ENCODE measurements at places on chromosomes 3 and 15.
A peak's percentile ranks its signal among the peaks of the same experiment; 100 is the strongest.

- DNase-seq, result no peak
Measured at GRCh38 chr3:158809642-158810041, 7.8 kb downstream of the MFSD1 start.

DNA sequence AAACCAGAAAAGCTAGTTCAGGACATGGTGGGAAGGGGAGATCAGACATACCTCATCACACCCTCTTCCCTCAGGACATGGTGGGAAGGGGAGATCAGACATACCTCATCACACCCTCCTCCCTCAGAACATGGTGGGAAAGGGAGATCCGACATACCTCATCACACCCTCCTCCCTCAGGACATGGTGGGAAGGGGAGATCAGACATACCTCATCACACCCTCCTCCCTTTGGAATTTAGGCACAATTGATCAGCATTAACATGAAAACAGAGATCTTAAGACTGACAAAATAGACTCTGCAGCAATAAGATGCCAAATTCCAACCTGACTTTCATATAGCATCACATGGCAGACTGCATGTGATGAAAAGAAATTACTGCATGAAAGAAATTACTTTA, 412.7 kb upstream of the ZNF717 start:
- DNase-seq, result no peak

DNA sequence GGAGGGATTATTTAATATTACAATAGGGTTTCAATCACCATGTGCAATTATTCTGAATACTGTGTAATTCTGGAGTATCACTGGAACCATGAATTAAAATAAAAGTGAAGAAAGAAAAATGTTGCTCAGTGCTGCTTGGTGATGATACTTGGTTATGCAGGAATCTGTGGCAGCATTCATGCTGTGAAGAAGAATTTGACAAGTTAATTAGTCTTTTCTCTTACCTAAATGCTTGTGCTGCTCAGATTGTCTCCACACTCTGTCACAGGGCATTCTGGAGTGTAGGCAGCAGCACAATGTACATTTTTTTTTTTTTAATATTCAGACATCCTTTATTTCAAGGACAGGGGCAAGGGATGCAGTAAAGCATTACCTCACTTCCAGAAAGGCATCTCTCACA, 749.3 kb upstream of the CADM2 start:
- no peak for DNase-seq

DNA sequence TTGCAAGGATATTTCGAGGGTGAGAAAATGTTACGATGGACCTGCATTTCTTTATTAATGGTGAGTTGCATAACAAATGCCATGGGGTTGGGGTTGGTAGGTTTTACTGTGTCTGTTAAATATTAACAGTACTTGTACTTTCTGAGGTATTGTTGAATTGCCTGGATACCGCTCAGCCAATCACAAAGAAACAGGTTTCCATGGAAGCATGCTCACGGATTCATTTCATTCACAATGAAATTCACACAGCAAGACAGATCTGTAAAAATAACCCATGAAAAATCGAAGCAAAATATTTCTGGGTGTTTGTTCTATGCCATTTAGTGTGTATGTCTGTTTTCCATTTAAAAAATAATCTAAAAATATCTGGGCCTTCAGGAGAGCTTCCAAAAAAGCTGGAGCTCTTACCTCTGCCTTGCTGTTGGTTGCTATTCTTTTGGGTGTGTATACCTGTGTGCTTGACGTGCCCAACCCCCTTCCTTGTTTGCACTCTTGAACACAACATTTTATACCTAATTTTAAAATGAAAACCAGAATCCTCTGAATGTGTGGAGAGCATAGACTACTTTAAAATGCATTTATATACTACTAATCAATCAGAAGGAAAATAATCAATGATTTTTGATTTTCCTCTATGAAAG, 479.8 kb upstream of the TBL1XR1 start:
- DNase-seq, result no peak

- DNase-seq, result no peak
Measured at GRCh38 chr3:186137051-186137685, 28.3 kb upstream of the ETV5 start.

GRCh38 chr3:72591522-72592421, 256.5 kb downstream of the SHQ1 start:
- DNase-seq, result no peak

DNA sequence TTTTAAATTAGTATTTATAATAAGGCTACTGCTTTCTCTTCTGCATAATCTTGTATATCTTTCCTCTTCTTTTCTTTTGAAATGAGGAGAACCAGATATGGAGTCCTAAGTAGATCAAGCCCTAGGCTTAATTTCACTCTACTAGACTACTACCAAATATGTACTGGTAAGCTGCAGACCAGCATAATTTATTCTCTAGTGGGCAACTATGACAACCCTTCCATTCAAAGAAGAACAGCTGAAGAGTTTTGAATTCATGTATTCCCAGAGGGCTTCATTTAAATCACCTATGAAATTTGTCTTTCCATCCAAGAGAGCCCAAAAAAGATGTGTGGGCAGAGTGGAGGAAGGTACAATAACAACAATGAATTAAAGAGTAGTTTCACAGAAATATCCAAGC, 10.0 kb downstream of the RAD18 start:
- DNase-seq, result no peak

- no peak for DNase-seq
Measured at GRCh38 chr15:87901926-87902690, 354.4 kb downstream of the NTRK3 start.

DNA sequence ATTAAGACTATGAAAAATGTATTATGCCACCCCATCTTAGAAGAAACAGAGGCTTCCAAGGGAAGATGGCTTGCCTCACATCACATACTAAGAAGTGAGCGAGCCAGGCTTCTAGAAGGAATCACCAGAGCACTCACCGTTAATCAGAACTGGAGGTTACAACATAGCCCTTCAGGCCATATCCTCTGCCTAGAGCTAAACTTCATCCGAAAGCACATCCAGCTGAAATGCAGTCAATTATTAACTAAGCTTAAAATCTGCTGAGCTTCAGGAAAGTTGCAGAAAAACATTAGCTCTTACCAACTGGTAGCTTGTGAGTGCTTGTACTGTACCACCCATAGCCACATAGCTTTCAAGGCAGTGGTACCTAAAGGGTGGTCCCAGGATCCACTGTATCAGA, 483.2 kb downstream of the TBL1XR1 start:
- DNase-seq, result no peak

- DNase-seq, result no peak
Measured at GRCh38 chr15:70034596-70034995, 63.1 kb downstream of the TLE3 start.

DNA sequence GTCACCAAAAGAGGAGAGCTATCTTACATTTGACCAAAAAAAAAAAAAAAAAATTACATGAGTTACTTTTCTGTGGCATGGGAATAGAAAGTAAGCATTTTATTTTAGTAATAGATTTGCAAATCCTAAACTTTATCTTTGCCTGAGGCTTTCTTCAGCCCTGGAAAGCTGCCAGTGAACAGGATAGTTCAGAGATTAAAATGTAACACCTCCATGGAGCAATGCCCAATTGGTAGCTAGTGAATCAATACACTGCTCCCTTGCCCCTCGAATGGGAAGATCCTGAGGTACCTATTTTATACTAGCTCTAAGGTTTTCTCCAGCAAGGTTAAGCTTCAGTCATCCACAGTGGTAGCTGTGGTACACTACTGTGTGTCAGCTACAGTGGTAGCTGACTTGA, 867.1 kb downstream of the NAALADL2 start:
- DNase-seq, result no peak

GRCh38 chr3:37729119-37729518, 132.6 kb upstream of the CTDSPL start:
- no peak for DNase-seq

- no peak for DNase-seq
Measured at GRCh38 chr15:74315626-74316025, 51.8 kb downstream of the CYP11A1 start.

DNA sequence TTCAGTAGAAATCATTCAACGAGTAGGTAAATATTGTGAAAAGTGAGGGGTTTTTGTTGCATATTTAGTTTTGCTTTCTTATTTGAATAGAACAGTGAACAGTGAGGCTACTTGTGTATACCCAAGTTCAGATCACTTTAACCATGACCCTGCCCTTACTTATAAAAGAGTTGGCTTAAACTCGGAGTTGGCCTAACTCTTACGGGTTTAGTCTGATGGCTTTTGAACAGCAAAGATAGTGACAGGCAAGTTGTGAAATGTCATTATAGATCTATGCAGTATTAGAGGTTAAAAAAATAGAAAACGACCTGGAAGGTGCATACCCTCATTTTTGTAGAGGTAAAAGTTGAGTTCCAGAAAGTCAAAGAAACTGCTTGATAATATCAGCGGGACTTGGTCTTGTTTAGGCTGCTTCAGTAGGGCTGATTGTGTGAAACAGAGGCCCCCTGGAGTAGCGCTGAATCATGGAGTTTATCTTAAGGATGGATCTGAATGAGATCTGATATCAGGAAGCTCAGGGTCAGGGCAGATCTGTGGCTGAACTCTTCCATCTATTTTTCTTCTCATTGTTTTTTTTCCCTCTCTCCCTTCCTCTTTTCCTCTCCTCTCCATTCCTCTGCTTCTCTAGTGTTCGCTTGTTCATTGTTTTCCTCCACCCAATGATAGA, 359.8 kb downstream of the LPP start:
- DNase-seq, result no peak

GRCh38 chr3:53255423-53255774, 423 bp downstream of the TKT start:
- no peak for DNase-seq

DNA sequence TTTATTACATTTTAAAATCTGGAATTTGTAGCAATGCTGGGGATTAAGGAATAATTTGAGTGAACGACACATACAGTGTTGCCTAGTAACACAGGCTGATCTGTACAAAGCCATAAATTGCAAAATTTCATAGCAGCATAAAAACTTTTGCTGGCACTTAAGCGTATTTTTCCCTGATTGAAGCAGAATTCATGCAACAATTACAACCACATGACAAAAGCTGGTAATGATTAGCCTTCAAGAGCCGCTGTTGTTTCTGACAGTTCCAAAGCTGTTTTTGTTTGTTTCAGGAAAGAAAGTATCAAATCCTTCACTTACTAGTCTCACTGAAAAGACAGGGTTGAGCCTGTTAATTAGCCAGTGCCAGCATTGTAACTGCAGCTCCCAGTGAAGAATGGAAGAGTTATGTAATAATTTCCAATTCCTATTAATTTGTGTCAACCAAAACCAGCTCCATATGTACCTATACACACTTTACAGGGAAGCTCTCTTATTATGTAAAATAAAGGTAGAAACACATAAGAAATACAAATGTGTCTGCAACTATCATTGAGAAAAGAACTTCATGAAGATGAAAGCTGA, 60.7 kb downstream of the AGTR1 start:
- DNase-seq, result no peak

GRCh38 chr15:70407336-70407670, 309.6 kb upstream of the TLE3 start:
- DNase-seq, result no peak

DNA sequence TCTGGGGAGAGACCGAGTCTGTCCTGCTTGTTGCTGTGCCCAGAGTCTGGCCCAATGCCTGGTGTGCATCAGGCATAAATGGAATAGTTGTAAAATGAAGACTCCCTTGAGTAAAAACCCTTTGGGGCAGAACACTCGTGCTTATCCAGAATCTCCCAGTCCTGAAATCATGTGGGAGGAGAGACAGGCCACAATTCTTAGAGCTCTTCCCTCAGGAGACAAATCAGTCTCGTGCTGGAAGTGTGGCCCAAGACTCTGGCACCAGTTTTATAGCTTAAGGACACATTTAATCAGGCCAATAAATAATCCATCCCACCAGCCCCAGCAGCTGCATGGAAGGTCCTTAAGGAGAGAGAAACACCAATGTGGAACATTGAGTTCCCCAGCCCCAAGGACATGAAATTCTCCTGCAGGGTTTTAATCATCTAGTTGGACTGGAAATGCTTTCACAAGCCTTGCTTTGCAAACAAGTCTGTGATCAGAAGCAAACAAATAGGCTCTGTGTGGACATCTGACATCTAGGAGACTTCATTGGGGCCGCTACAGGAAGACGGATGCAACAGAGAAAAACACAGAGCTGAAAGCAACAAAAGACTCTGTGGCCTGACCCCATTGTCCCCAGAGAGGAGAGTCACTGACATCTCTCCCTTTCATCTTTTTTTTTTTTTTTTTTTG, 70.4 kb downstream of the LSM3 start:
- no peak for DNase-seq

DNA sequence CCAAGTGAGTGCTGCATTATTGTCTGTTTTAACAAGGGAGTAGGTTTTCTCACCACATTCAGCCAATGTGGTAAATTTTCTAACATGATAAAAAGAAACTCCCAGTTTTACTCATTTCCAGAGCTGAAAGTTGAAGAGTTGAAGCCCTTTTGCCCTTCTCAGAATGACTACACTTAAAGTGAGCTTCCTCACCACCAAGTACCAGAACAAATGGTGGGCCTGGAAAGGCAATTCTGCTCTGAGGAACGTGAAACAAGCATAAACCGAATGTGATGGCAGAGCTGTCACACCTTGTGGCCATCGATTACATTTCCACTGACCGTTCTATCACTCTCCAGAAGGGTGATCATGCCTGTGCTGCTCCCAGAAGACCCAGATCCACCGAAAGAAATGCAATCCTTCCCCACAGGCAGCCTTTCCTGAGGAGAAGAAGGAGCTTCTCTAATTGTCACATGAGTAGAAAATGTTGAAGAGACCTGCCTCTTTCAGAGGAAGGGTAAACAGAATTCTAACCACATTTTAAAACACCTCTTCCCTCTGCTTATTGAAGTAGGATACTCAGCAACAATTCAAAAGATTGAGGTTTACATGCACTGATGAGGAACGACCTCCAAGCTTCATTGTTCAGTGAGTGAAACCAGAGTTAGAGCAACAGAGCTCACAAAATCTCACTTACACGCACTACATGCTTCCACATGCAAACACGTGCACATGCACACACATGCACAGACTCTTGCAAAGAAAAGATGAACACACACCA, 21.4 kb upstream of the CCR9 start:
- DNase-seq, result no peak

DNA sequence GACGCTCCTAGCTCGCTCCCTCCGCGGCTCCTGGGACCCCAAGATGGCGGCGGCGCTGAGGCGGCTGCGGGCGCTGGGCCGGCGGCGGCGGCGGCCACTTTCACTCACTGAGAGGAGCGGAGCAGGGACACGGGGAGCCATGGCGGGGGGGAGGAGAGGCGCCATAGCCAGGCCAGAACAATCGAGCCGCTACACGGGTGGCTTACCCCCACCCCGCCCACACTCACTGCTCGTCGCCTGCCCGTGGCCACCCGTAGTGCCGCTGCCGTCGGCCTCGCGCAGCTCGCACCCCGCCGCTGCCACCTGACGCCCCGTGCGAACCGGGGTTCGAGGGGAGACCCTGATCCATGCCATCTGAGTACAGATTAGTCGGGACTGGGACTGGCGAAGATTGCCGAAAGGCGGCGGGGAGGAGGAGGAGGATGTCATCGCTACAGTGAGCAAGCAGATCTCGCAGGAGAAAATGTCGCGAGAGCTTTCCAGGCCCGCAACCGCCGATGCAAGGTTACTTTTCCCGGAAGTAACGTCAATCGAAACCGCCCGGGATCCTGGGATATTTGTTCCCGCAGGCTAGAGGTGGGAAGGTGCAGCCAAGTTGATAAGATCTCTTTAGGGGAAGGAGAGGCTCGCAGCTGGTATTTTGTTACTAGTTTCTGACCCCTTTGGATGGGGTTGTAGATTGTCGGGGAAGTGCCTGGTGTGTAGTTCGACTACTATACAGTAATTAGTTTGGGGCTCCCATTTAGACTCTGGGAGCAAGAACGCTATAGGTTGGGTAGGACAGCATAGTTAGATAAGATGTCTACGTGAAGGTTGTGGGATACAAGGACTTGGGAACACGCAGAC, at the start of gene INO80:
Gene INO80, minus strand, starts transcription at position 165 of the 846 bp plus-strand sequence. CDS start 19,970 bp downstream, outside the sequence.
- DNase-seq, result peak; percentile 87

- no peak for DNase-seq
Measured at GRCh38 chr15:85872125-85872524, 77.4 kb upstream of the KLHL25 start.
